IMR-90 (cell line): ENCODE measurements at places on chromosomes 3 and 15.
A peak's percentile ranks its signal among the peaks of the same experiment; 100 is the strongest.

- DNase-seq = no peak
Observed at GRCh38 chr15:88606070-88606794, 14.9 kb upstream of the AEN start.

GRCh38 chr3:64379221-64379620 is 154.0 kb upstream of the PRICKLE2 start:
- DNase-seq = no peak

DNA sequence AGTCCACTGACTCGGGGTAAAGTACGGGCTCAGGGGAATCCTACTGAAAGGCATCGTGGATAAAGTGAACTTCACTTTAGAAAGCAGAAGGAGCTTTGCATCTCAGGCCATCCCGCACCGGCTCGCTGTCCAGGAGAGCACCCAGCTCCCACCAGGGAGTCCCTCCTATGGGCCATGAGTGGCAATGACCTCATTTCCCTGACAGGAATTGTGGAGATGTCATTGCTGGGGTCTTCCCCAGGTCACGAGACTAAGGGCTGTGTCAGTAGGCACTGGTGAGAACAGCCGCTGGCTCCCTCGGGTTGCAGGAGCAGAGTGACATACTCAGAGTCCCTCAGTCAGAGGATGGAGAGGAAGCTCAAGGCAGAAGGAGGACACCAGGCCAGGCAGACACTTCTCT is 97.3 kb downstream of the XXYLT1 start:
- no peak for DNase-seq

GRCh38 chr3:197487911-197488391 is 67.8 kb downstream of the BDH1 start:
- DNase-seq = peak; percentile 94

DNA sequence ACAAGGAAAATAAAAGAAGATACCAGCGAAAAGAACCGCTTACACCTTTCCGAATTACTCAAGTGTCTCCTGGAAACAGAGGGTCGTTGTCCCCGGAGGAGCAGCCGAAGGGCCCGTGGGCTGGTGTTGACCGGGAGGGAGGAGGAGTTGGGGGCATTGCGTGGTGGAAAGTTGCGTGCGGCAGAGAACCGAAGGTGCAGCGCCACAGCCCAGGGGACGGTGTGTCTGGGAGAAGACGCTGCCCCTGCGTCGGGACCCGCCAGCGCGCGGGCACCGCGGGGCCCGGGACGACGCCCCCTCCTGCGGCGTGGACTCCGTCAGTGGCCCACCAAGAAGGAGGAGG is 325 bp downstream of the ALCAM start:
- DNase-seq = no peak

DNA sequence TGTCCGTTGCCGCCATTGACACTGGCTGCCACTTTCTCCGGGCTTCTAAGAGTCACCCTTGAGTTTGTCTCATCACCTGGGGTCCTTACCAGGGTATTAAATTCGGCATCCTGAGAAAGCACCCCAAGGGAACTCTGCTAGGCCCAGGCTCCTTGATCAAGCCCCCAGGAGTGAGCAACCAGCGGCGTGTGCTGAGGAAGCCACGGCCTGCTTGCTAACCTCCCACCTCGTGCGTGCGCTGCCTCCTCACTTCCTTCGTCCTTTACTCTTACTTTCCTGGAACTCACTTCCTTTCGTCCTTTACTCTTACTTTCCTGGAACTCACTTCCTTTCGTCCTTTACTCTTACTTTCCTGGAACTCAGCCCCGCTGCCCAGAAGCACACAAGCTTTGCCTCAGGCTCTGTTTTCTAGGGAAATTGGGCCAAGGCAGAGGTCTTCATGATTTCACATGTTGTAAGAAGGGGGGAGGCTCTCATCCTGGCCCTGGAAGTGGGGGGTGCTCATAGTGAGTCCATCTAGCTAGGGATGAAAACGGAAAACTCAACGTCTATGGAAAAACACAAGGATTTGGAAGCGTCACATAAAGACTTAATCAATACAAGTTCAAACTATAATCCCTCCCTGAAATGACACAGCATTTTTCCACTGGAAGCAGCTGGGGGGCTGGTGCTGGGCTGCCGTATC is 36.7 kb upstream of the BDH1 start:
- no peak for DNase-seq

- no peak for DNase-seq
Observed at GRCh38 chr3:60698117-60698516, 553.1 kb downstream of the FHIT start.

DNA sequence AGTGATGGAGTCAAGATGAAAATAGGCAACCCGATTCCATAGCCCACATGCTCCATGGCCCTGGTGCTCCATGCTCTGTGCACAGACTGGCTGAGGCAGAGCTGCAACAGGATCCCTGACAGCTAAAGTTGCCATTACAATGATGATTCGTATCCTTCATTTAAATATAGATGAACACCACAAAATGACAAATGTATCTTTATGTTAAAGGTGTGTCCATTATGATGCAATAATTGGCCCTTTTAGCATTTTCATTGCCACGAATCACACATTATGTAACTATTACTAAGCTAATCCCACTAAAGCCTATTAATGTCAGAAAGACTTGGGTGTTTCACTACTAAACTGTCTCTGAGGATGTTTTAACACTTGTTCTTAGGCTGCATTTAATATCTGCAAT is 270.2 kb upstream of the THBS1 start:
- peak; percentile 35 for DNase-seq
